CD4-positive, alpha-beta T cell treated with Interleukin-1 beta for 1 hour (primary cell): ENCODE measurements at places on chromosomes 3 and 15.
A peak's percentile ranks its signal among the peaks of the same experiment; 100 is the strongest.

- no peak for DNase-seq
These were observed 25.2 kb downstream of the GP9 start for GRCh38 chr3:129085818-129086217.

DNA sequence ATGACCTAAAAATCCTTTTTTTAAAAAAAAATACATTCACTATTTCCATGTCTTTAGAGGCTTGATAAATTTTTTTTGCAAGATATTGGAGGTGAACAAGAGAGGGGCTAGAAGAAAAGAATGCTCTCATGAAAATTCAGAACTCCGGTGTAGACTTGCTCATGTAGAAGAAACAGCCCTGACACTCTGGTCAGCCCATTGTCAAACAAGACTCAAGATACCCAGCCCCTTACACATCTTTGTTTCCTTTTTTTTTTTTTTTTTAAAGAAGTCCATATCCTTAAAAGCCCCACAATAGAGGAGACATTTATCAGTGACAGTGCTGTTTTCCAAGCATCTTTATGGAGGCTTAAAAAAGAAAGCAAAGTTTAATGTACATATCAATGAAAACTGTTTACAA lies 196.8 kb upstream of the RORA start:
- no peak for DNase-seq

GRCh38 chr15:41933771-41934170 lies 38.6 kb downstream of the EHD4 start:
- peak; percentile 42 for DNase-seq

- no peak for DNase-seq
These were observed 32.2 kb upstream of the ADCY5 start for GRCh38 chr3:123481071-123481470.

GRCh38 chr3:10815487-10815886 lies 541 bp upstream of the SLC6A11 start:
- no peak for DNase-seq

- DNase-seq: no peak
These were observed 25.5 kb downstream of the FAM174B start for GRCh38 chr15:92629975-92630626.

DNA sequence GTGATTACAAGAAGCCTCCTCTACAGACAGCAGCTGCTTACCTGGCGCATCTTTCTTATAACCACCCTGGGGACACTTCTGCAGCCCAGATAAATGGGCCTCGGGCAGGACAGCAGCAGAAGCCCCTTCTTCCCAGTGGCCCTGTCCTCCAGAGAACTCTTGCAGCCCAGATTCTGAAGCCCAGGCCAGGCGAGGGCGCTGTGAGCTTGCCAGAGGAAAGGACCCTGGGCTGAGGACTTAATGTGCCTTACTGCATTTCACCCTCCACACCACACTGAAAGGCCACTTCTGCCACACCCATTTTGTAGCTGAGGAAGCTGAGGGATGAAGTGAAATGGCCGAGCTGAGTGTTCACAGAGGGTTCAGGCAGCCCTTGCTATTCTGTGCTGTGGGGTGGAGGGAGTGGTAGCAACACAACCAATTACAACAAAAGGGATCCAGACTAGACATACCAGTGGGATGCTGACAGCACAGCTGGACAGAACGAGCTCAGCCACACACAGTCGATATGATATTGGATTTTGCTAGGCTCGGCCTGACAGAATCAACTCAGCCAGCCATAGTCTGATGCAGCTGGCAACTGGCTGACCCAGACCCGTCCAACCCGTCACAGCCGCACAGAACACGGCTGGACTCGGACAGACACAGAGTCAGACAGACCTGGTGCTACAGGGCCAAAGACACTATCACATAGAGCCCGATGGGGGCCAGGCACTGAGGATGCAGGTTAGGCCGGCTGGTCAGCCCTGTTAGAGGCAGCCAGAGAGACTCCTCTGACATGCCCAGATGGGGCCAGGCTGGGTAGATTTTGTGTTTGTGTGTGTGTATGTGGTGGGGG lies 7.3 kb downstream of the ACOX2 start:
- no peak for DNase-seq

DNA sequence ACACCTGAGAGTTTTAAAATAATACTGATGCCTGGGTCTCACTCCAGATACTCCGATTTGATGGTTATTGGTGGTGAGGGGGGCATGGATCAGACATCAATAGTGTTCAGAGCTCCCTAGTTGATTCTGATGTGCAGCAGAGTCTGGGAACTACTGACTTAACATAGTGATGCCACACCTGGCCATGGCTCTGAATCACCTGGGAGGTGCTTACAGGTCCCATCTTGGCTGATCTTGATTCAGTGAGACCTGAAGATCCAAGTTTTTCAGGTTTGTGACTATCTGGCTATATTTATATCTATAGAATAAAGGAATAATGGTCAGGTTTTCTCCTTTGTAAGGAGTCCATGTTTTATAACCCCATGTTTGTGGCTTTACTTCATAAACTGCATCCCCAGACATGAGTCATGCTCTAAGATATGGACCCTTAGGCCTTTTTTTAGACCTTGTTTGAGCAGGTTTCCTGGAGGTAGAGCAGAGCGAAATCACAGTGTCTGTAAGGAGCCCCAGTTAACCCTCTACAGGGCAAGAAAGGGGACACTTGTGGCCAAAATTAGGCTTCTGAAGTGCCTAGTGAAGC lies 101.4 kb downstream of the LARS2 start:
- DNase-seq: no peak

DNA sequence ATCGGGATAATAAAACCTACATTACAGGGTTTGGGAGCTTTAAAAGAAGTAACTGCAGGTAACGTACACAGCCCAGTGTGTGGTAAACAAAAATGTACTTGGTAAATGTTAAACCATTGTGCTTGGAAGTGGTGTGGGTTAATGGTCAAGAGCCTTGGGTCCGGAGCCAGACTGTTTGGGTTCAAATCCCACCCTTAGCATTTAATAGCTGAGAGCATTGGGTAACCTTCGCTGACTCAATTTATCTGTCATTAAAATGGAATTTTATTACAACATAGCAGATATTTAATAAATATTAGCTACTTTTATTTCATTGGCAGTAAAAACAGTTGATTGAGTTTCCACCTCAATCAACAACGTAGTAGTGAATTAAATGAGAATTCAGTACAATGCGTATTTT lies 1.5 kb downstream of the FSTL1 start:
- no peak for DNase-seq

- DNase-seq: no peak
These were observed 392.4 kb upstream of the PROK2 start for GRCh38 chr3:72177075-72178050.

DNA sequence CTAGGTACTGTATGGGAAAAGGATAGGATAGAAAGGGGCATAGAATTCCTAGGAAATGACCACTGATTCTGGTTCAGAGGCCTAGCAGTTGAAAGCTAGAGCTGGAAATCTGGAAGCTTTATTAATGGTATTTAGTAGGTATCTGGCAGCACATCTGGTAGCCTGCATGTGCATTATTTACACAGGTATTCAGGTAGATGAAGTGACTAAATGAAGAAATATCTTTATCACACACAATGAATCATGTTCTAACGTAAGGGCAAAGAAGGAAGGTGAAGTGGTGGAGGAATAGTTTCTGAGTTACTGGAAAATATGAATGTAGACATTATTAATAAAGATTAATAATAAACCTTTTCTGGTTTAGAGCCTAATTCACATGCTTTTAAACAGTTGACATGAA lies 119.9 kb downstream of the MBNL1 start:
- no peak for DNase-seq

GRCh38 chr3:184368116-184368515 lies 6.6 kb downstream of the POLR2H start:
- DNase-seq: no peak

DNA sequence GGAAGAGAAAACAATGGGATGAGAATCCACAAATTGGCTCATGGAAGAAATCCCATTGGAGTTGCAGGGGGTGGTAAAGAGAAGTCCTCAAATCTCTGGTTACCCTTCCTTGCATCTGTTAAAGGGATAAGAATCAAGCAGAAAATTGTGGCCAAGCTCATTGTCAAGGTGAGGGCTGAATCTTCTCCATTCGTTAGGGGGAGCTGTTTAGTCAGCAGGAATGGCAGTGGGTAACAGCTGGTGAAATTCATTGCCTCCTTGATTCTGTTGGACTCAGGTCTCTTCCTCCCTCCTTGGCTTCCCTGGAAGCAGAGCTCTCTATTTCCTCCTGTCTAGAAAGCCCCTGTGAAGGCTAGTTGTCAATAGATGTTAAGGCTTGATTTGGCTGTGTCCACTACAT lies 343.1 kb upstream of the SEMA6D start:
- no peak for DNase-seq

DNA sequence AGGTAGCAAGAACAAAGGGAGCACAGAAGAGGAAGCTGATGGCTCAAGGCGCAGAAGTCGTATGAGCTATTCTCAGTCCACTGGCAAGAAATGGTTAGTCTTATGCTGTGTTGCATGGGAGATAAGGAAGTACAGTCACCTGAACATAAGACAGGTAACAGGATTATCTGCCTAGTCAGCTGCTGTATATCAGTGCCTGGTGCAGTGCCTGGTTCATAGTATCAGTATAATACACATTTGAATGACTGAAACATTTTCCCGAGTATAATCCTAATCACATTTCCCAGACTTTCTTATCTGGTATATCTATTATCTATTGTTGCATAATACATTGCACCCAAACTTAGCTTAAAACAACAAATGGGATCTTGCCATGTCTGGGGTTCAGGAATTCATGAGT lies 302.5 kb downstream of the GABRG3 start:
- DNase-seq: no peak

GRCh38 chr15:52256366-52256765 lies 39.2 kb downstream of the MYO5C start:
- peak; percentile 84 for DNase-seq

DNA sequence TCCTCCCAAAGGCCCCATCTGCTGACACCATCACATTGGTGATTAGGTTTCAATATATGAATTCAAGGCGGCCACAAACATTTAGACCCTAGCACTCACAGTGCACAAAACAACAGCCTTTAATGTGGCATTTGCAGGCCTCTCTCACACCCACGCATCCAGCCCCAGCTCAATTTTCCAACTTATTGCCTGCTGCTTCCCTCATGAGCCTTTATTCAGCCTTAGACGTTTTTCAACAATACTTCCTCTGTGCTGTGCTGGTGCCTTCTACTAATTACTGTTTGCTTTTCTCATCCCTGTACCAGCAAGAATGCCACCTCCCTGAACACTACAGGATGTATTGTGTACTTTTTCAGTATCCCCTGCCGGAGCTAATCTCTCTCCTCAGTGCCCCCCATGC lies 334.6 kb downstream of the GABRB3 start:
- DNase-seq: no peak

- DNase-seq: no peak
These were observed 361.2 kb downstream of the MAGI1 start for GRCh38 chr3:65677486-65678010.

DNA sequence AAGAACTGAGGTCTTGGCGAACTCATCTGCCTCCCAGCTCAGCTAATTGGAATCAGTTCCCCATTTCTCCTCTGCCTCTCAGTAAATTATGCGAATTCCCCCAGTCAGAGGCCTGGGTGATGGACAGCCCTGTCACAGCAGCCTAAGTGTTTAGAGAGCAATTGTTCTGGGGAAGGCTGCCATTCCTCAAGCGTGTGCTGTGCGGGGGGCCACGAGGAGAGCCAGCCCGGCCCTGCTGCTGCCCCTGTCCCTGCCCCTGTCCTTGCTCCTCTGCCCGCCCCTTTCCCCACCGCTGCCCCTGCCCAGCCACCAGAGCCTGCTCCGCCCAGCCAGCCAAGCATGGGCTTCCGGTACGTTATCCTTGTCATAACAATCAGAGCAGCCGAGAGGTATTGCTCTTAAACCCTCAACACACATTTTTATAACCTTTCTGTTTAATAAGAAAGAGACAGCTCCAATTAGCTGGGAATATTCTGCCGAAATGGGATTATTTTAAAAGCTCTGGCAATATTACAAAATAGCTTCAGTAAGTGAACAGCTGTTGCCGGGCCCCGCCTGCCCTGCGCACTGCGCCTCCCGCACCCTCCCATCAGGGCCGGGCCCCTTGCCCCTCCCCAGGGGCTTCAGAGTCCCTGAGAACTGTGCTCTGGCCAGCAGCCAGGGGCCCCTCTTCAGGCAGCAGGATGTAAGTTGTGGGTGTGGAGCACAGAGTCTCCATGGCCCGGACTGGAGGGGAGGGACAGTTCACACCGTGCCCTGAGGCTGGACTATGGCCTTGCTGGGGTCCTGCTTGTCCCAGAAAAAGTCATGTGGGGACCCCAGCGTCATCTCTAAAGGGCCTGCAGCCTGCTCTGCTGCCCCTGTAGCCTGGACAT lies 12.4 kb upstream of the CACNA2D2 start:
- no peak for DNase-seq

DNA sequence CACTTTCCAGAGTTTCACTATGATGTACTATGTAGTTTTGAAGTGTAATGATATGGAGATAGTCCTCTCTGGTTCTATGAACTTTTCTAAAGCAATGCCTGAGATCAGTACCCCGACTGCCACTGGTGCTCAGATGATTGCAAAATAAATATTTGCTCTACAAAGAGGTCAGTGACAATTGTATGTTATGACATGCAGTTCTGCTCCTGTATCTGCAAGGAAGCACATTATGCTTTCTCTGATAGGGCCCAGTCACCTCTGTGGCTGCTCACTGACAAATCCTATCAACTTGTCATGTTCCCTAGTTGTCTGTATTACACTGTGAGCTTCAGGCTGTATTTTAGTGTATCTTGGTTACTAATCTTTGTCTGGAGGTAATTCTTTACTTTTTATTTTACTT lies 362.6 kb downstream of the ROBO1 start:
- no peak for DNase-seq

DNA sequence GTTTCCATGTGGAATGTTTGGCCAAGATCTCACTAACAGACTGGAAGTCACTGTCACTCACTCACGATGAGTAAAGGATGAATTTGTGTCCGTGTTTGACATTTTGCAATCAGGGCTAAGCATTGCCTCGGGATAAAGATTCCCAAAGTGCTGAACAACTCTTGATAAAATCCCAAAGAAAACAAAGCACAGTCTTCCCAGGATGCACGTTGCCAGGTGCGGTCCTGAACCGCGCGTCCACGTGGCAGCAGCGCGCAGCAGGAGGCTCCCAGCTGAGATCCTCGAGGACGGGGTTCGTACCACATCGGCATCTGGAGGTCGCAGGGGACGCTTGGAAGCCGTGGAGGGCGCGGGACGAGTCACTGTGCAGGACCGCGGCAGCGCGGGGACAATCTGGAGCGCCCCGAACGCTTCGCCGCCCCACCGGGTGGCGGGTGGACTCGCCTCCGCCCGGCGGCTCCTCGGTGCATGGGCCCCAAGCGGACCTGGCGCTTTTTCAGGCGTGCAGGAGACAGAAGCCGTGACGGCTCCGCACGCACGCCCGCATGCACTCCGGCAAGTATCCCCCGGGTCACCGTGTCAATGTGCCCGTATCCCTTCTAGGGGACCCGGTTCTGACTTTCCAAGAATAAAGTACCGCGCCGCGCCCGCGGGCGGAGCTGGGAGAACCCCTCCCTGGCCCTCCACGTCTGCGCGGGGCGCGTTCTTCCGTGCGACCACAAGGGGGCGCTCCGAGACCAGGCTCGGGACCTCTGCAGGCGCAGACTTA lies 17.7 kb downstream of the CPN2 start:
- peak; percentile 87 for DNase-seq

DNA sequence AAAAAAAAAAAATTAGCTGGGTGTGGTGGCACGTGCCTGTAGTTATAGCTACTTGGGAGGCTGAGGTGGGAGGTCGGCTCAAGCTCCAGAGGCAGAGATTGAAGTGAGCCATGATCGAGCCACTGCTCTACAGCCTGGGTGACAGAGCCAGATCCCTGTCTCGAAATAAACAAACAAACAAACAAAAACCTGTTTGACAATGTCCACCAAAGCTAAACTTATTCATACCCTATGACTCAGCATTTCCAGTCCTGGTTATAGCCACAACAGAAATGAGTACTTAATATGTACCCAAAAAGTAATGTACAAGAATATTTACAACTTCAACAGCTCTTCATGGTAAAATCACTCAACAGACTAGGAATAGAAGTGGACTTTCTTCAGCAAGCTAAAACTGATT lies 31.1 kb downstream of the SERP1 start:
- DNase-seq: no peak
